Stimulated activated CD8-positive, alpha-beta memory T cell treated with anti-CD3 and anti-CD28 coated beads, Interleukin-12 subunit alpha, Interleukin-12 subunit beta, amount 100 ng/mL, for 1 hour (primary cell): ENCODE measurements at places on chromosomes 13 and 19.

GRCh38 chr19:55580628-55581144 is at the start of gene ZNF579:
Gene ZNF579 (minus strand): TSS chr19:55580848. CDS start chr19:55579639, 1,209 bp downstream.
- peak; percentile 56 for DNase-seq

DNA sequence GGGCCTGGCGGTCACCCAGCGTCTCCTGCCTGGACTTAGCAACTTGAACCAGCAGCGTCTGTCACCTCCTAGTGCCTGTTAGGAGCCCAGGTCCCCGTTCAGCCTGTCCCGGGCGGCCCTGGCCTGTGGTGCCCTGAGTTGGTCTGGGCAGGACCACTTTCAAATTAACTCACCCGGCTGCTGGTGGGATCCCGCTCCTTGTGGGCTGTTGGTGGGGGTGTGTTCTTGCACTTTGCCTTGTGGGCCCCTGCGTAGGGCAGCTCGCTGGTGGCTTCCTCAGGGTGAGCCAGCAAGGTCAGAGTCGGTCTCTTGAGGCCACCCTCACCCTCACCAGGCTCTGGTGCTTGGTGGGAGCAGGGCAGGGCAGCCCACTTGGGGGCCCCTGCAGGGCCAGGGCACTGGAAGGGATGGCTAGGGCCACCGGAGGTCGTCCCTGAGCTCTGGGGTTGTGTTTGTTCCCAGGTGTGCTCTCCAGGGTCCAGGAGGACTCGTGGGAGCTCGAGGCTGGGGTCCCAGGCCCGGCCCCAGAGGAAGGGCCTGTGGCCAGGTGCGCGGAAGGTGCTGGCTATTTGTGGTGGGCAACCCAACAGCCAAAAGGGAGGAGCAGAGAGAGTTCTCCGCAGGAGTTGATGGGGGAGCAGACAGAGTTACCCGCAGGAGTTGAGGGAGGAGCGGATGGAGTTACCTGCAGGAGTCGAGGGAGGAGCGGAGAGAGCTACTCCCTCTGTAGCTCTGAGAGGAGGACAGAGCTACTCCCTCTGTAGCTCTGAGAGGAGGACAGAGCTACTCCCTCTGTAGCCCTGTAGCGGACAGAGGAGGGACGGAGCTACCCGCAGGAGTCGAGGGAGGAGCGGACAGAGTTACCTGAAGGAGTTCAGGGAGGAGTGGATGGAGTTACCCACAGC is 16.9 kb downstream of the TFDP1 start:
- DNase-seq, result no peak

DNA sequence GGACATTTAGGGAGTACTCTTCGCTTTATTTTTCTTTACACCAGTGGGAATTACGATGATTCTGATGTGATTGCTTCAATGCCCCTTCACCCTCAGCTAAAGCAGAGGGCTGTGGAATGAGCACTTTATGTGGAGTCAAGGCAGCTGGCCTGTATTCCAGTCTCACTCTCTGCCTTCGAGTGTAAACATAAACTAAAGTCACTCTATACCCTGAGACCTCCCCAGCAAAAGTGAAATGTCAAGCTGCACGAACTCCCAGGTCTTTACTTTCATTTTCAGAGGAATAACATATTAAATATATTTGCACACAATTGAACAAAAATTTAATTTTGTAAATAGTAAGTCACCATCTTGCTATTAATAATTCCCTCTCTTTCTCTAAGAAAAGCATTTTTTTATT is 557.1 kb downstream of the DACH1 start:
- DNase-seq, result no peak

GRCh38 chr13:112928972-112929782 is 39.8 kb upstream of the MCF2L start:
- no peak for DNase-seq

- no peak for DNase-seq
Observed at GRCh38 chr13:27524981-27525975, 74.9 kb upstream of the MTIF3 start.

DNA sequence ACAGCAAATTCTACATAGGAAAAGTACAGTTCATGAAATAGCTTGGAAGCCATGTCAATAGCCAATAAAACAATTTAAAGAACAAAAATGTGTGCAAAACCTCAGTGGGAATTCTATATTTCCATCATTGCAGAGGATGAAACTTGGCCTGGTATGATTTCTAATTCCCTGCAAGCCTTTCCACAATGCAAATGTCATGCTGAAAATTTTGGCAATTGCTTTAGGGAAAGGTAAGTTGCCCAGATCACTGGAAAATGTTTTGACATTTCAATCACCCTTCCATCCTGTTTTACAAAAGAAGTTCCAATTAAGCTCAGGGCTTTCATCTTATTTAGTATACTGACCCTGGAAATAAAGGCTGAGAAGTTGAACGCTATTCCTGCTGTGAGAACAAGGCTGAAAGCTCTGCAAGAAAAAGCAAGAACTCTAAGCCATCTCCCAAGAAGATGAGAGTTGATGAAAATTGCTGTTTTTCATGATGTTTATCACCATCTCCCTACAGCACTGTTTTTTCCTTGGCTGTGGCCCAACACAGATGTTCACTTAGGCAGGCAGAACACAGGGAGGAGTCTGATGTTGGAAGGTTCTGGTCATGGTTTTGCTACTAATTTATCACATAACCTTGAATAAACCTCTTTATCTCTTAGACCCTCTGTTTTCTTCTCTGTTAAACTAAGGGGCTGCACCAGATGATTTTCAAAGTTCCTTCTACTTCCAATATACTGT is 263.7 kb downstream of the KCTD12 start:
- DNase-seq, result no peak

- DNase-seq, result no peak
Observed at GRCh38 chr13:89755729-89756492, 1591.6 kb upstream of the MIR17HG start.

DNA sequence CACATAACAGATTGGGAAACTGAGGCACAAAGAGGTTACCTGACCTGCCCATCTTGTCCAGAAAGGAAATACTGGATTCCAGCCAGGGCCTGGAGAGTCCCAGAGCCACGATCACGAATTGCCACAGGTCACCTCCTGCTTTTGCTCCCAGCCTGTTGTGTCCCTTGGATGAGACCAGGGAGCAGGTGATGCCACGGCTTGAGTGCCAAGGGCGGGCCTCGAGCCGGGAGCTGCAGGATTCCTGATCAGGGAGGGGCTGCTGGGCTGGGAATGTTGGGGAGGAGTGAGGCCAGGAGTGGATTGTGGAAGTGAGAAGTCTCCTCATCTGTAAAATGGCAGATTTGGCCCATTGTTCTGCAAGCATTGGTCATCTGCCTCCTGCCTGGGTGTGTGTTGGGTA is 29.4 kb downstream of the DNM2 start:
- DNase-seq, result no peak

DNA sequence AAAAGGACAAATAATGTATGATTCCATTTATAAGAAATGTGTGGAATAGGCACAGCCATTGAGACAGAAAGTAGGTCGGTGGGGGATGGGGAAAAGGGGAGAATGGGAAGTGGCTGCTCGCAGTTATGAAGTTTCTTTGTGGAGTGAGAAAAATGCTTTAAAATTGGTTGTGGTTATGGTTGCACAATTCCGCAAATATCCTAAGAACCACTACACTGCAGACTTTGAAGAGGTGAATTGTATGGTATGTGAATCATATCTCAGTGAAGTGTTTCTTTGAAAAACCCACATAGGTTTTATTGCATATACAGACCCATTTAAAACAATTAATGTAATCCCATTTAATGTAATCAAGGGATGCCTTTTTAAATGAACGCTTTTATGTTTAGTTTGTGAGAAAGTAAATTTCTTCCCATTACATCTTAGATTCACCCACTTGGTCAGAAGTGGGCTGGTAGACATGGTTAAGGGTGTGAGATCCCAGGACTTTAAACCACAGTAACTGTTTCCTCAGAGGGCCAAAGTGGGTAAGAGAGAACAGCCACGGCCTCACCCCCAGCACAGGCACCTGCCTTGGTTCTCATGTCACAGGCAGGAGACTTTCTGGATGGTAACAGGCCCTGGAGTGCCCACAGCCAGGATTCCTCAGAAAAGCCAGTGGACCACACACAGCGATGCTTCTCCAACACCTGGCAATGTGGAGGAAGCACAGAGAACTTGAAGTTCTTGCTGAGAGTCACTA is 119.3 kb upstream of the GJB6 start:
- DNase-seq, result no peak

- DNase-seq, result no peak
Observed at GRCh38 chr19:47405854-47406417, 13.4 kb downstream of the MEIS3 start.
